ENCODE measurements at places on chromosomes 4 and X. TPM values are rescaled to one million over a fixed set of nuclear protein-coding genes. Genes with fewer than 3 reads are reported as not detected.

The CCDC149 gene
- 0.86 TPM for total RNA-seq

The GPR119 gene
- total RNA-seq = not detected

The GUCY1A1 gene
- 7.4 TPM for total RNA-seq

The ABCG2 gene
- 0.61 TPM for total RNA-seq

The FHIP1A gene
- total RNA-seq = not detected

The F11 gene
- total RNA-seq = 1.1 TPM

The MPP1 gene
- total RNA-seq = 20.8 TPM

The ADGRG2 gene
- not detected for total RNA-seq

DNA sequence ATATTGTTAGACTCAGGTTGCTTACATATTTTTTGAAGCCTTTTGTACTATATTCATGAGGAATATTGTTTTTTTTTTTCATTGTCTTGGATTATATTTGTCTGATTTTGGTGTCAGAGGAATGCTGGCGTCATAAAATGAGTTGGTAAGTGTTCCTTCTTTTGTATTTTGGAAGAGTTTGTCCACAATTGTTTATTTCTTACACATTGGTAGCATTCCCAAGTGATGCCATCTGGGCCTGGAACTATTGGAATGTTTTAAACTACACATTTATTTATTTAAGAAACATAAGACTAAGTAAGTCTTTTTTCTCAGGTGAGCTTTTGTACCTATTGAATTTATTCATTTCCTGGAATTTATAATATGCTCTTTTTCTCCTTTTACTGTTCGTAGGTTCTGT is 107.6 kb downstream of the LARP1B start:
- DNase-seq = no peak
- H3K36me3 ChIP-seq = no peaks in the 10 kb centered on the region
- no peaks in the 10 kb centered on the region for H3K27me3 ChIP-seq
- no peaks in the 10 kb centered on the region for H3K4me1 ChIP-seq

- no peaks in the 10 kb centered on the region for H3K27me3 ChIP-seq
- no peaks in the 10 kb centered on the region for H3K4me1 ChIP-seq
- no peak for DNase-seq
Observed at GRCh38 chr4:147367891-147368290, 113.0 kb upstream of the EDNRA start.

- H3K36me3 ChIP-seq = no peaks in the 10 kb centered on the region
- DNase-seq = no peak
- H3K27me3 ChIP-seq = no peaks in the 10 kb centered on the region
- H3K27ac ChIP-seq = no peak overlapping the region
Observed at GRCh38 chr4:79526641-79527565, 118.9 kb upstream of the GK2 start.

DNA sequence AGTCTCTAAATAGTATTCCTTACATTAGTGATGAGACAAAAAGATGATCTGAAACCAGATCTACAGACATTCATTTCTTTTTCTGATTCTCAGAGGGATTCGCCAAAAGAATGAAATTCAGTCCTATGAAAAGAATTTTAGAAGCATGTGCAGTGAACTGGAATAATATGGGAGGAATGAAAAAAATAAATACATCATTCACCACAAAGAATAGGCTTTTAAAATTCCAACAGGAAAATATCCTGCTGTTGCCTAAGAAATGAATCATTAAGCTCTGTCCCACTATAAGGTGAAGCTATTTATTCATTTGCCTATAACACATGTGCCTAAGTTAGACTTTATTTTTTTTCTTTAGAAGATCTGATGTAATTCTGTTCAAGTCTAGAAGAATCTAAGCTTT is 165.9 kb downstream of the IL15 start:
- no peaks in the 10 kb centered on the region for H3K36me3 ChIP-seq
- DNase-seq = no peak
- no peaks in the 10 kb centered on the region for H3K27me3 ChIP-seq
- no peaks in the 10 kb centered on the region for H3K4me1 ChIP-seq

GRCh38 chr4:23068287-23068686 is 375.6 kb downstream of the GBA3 start:
- H3K27me3 ChIP-seq = no peaks in the 10 kb centered on the region
- H3K36me3 ChIP-seq = no peaks in the 10 kb centered on the region
- no peaks in the 10 kb centered on the region for H3K4me1 ChIP-seq
- H3K4me3 ChIP-seq = no peak overlapping the region

DNA sequence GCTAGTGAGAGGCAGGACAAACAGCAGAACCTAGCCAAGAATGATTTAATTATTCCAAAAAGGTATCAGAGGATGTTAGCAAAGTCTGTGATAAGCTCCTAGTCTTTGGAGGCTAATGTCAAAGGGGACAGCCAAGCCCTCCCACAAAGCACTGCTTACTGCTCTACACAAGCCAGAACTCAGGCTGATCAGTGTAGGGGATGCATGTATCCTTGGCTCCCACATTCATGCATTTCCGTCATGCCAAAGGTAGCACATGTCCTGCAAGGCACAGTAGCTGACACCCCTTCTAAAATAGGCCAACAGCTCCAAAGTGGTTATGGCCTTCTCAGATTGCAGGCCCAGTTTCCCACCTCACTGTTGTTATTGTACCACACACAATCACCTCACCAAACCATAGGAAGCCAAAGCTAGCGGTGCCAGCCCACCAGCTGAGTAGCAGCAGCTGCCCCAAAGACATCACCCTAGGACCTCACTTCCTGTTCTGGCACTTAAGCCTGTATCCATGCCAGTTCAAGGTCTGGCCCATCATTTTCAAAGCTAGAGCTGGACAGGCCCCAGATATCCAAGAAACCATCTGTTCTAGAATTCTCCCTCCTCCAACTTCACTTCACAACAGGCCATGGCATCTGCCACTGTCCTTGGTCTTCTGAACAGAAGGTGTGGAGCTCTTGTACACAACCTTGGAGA is 40.9 kb downstream of the TSPAN5 start:
- no peak overlapping the region for H3K4me3 ChIP-seq
- H3K27me3 ChIP-seq = no peaks in the 10 kb centered on the region
- H3K4me1 ChIP-seq = peaks cover 40% of the 10 kb centered on the region

DNA sequence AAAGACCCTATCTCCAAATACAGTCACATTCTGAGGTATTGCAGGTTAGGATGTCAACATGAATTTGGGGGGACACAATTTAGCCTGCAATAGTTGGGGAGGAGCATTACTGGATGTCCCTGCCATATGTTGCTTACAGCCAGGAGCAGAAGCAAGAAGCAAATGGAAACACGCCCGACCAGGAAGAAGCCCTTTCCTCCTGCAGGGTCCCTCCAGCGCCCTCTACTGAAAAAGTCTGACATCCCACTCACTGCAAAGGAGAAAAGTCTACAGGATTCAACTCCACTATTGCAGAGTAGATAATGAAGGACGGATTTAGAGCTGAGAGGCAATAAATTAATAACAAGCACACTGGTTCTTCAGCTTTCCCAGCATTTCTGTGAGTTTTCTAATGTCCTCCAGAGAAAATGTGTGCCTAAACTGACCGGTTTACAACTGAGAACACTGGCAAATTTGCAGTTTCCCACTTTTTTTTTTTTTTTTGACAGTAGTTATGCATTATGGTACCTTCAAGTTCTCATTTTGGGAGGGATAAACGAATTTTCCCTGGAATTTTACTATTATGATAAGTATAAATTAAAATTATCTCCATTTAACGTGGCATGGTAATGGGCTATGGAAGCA is 31.7 kb downstream of the COQ2 start:
- H3K27ac ChIP-seq = peak overlapping the region; percentile 22
- H3K27me3 ChIP-seq = no peaks in the 10 kb centered on the region
- H3K36me3 ChIP-seq = no peaks in the 10 kb centered on the region
- peaks cover 25% of the 10 kb centered on the region for H3K4me1 ChIP-seq
- no peak overlapping the region for H3K4me3 ChIP-seq
- DNase-seq = peak; percentile 51

- H3K27ac ChIP-seq = peak overlapping the region; percentile 85
- peak overlapping the region; percentile 87 for H3K4me3 ChIP-seq
- H3K36me3 ChIP-seq = no peaks in the 10 kb centered on the region
- DNase-seq = no peak
- H3K27me3 ChIP-seq = no peaks in the 10 kb centered on the region
- peaks cover 23% of the 10 kb centered on the region for H3K4me1 ChIP-seq
Observed at GRCh38 chrX:120485315-120485637, 16.2 kb upstream of the LAMP2 start.

- no peak overlapping the region for H3K27ac ChIP-seq
- H3K4me1 ChIP-seq = no peaks in the 10 kb centered on the region
- no peak overlapping the region for H3K4me3 ChIP-seq
- no peaks in the 10 kb centered on the region for H3K27me3 ChIP-seq
Observed at GRCh38 chr4:75302648-75303047, 211.6 kb downstream of the RCHY1 start.

DNA sequence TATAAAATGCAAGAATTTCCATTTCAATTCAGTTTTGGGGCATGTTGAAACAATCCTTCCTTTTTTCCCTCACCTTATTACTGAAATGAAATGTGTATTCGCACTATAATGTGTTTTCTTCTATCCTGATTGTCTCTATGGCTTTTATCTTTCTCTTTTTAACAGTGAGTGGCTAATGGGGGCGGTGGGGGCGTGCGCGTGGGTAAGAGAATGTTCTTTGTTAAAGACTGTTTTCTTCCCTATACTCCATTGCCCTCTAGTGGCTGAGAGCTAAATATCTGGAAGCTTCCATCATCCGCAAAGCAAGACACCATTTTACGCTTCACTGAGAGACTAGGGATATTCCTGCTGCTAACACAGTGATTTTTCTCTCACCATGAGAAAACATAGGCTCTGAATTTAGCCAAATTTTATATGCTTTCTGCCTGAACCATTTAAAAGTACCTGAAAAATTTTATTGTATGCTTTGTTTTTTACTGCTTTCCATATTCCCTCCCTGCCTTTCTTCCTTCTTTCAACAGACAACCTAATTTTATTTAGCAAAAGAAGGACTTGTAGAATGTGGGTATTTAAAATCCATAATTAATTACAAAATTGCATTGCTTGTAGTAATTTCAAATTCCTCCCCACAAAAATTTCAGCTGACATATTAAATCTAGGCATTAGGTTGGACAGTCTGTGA is 194.0 kb downstream of the GASK1B start:
- no peaks in the 10 kb centered on the region for H3K4me1 ChIP-seq
- H3K27ac ChIP-seq = no peak overlapping the region
- H3K27me3 ChIP-seq = no peaks in the 10 kb centered on the region
- H3K4me3 ChIP-seq = no peak overlapping the region
- H3K36me3 ChIP-seq = no peaks in the 10 kb centered on the region

GRCh38 chrX:47241201-47242011 is 8.6 kb downstream of the USP11 start:
- no peak for DNase-seq
- H3K4me3 ChIP-seq = no peak overlapping the region
- H3K27ac ChIP-seq = no peak overlapping the region
- no peaks in the 10 kb centered on the region for H3K27me3 ChIP-seq

GRCh38 chr4:159250751-159251325 is 148.0 kb downstream of the RAPGEF2 start:
- no peaks in the 10 kb centered on the region for H3K36me3 ChIP-seq
- no peak for DNase-seq

DNA sequence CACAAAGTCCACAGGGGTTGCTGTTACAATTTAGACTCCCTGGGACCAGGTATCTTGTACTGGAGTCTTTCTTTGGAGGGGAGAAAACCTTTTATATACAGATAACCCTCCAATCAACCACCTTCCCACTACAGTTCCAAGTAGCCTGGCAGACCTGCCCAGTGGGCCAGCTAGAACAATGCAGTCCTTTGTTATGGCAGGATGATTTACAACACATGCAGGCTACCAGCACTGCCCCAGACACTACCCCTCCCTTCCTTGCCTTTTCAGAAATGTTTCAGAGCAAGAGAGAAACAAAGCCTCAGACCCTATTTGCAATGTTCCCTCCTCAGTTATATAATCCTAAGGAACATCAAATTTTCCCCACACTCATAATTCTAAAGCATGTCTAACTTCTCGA is 11.1 kb downstream of the RASL11B start:
- no peak overlapping the region for H3K27ac ChIP-seq
- no peaks in the 10 kb centered on the region for H3K27me3 ChIP-seq
- DNase-seq = no peak
- no peak overlapping the region for H3K4me3 ChIP-seq

- H3K27me3 ChIP-seq = no peaks in the 10 kb centered on the region
- no peak overlapping the region for H3K4me3 ChIP-seq
- no peaks in the 10 kb centered on the region for H3K36me3 ChIP-seq
- no peak overlapping the region for H3K27ac ChIP-seq
Observed at GRCh38 chrX:27995611-27996010, 14.4 kb upstream of the DCAF8L1 start.

DNA sequence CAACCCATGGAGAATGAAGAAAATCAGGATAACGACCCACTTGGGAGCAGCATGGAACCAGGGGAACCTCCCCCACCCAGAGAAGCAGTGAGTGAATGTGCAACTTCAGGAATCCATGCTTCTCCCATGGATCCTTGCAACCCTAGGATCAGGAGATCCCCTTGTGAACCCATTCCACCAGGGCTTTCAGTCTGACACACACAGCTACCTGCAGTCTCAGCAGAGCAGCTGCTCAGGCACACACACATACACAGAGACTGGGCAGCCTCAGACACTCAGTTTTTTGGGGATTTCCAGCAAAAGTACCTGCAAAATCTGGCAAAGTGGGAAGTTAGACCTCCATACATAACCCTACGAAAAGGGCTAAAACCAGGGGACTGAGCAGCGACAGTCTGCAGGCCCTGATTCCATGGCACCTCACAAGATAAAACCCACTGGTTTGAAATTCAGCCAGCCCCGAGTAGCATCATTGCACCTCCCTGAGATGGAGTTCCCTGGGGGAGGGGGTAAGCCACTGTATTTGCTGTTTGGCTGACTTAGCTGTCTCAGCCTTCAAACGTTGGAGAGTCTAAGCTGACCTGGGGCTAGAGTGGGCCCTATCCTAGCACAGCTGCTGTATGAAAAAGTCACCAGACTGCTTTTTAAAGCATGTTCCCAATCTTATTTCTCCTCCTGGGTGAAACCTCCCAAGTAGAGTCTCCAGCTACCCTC is 737.5 kb upstream of the NDST4 start:
- no peak for DNase-seq
- H3K4me1 ChIP-seq = no peaks in the 10 kb centered on the region
- no peaks in the 10 kb centered on the region for H3K27me3 ChIP-seq
- no peaks in the 10 kb centered on the region for H3K36me3 ChIP-seq

GRCh38 chr4:8525383-8526120 is 54.6 kb upstream of the GPR78 start:
- DNase-seq = no peak
- no peak overlapping the region for H3K27ac ChIP-seq
- H3K36me3 ChIP-seq = no peaks in the 10 kb centered on the region

DNA sequence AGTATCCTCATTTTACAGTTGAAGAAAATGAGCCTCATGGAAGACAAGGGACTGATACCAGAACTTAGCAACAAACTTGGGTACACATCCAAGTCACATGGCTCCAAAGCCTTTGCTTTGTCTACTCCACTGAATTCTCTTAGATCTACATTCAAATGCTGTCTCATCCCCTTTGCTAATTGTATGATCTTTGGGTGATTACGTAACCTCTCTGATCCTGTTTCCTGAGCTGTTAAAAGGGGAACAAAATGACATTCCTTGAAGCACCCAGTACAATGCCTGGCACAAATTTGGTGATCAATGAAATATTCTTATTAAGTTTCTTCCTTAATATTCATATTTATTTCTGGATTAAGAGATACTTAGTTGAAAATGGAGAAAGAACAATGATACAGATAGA is 5.9 kb upstream of the HPGD start:
- no peak for DNase-seq
- H3K27ac ChIP-seq = no peak overlapping the region
- H3K36me3 ChIP-seq = no peaks in the 10 kb centered on the region
- no peak overlapping the region for H3K4me3 ChIP-seq

- DNase-seq = no peak
- peak within 1 kb of the TSS; percentile 94 for H3K4me3 ChIP-seq
- peaks cover 11% of the 10 kb centered on the region for H3K4me1 ChIP-seq
- H3K36me3 ChIP-seq = no peaks in the 10 kb centered on the region
- no peaks in the 10 kb centered on the region for H3K27me3 ChIP-seq
Observed at GRCh38 chrX:55489314-55490009, at the start of gene USP51. TSS of gene USP51 (minus strand) at chrX:55489848. CDS start at chrX:55488939, 909 bp downstream.
